ENCODE measurements at places on chromosomes 7 and 10. TPM values are rescaled to one million over a fixed set of nuclear protein-coding genes. Genes with fewer than 3 reads are reported as not detected.

Gene SHTN1
- total RNA-seq, result not detected

Gene MACROH2A2
- 7.1 TPM for total RNA-seq

Gene LRRD1
- 0.09 TPM for total RNA-seq

Gene RPP38
- total RNA-seq, result 19.4 TPM

Gene PRKRIP1
- 30.0 TPM for total RNA-seq

Gene ALOX5
- total RNA-seq, result 0.21 TPM

Gene BMPER
- not detected for total RNA-seq

Gene CPA4
- not detected for total RNA-seq

DNA sequence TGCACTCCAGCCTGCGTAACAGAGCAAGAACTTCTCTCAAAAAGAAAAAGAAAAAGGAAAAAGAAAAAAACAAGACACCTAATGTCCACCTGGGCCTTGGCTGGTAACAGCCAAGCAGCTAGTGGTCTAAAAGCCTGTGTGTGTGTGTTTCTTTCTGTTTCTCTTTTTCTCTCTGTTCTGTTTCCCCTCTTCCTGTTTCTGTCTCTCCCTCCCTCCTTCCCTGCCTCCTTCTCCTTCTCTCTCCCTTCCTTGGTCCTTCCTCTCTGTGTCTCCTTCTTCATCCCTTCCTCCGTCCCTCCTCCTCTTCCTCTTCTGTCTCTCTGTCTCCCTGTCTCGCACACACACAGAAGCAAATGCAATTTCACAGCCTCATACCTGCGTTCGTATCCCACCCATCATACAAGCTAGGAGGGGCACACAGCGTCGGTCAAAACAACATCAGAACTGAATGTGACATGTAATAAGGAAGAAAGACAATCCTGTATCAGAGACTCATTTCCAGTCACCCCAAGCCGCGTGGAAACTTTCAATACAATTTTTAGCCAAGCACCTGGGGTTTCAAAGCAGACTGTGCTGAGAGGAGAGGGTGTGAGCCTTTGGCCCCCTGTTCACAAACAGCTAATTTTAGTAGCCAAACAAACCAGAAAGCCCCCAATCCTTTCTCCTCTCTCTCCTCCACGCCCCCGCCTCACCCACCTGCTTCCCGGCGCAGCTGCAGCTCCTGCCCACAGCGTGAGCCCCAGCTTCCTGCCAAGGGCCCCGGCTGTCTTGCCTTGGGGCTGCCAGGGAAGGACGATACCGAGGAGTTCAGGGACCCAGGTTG is 50.2 kb upstream of the GNA12 start:
- peak; percentile 34 for DNase-seq

GRCh38 chr10:17228091-17229015 is at the start of gene VIM:
Gene VIM, plus strand, starts transcription at chr10:17228241. Its CDS starts 1,182 bp downstream, at chr10:17229423.
- peak; percentile 82 for DNase-seq

GRCh38 chr10:45080331-45080730 is 79.6 kb downstream of the ZNF22 start:
- no peak for DNase-seq

GRCh38 chr10:4151466-4151865 is 366.5 kb upstream of the KLF6 start:
- DNase-seq, result no peak

GRCh38 chr7:100088621-100089457 is at the start of gene COPS6:
Gene COPS6, plus strand, starts transcription at chr7:100088969. Its CDS starts 22 bp downstream, at chr7:100088991.
- DNase-seq, result peak; percentile 84

GRCh38 chr7:54839575-54840213 is 80.7 kb upstream of the SEC61G start:
- DNase-seq, result no peak

DNA sequence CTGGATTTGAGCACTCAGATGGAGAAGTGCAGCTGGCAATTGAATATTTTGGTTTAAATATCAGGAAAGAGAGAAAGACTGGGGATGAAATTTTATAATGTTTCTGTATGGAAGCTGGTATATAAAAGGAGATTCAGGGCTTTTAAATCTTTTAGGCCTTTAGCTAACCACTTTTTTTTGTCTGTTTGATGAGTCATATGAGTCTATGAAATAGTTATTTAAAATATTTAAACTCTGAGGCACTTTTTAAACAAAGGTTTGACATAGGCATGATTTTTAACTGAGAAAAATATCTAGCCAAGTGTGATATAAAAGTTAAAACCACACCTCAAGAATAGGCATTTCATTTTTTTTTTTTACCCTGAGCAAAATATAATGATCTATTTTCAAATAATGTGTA is 944.3 kb downstream of the GATA3 start:
- DNase-seq, result no peak

GRCh38 chr7:129784437-129784782 is 168.3 kb downstream of the UBE2H start:
- no peak for DNase-seq

DNA sequence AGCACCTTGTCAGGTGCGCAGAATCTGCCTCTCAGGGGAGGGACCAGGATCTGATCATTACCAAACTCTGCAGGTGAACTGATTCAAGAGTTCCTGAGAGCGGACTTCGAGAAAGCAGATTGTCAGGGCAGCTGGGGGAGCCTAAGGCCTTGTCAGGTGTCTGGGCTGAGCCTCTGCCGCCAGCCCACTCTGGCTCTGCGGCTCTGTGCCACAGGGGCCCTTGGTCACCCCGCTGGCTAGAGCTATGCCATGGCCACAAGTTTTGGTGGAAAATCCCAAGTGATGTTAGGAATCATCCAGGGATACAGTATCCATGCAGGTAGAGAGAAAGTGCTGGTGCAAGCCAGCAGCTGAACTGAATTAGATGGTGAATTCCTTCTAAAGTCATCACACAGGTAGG is 4.2 kb downstream of the ADAMTS14 start:
- DNase-seq, result no peak

DNA sequence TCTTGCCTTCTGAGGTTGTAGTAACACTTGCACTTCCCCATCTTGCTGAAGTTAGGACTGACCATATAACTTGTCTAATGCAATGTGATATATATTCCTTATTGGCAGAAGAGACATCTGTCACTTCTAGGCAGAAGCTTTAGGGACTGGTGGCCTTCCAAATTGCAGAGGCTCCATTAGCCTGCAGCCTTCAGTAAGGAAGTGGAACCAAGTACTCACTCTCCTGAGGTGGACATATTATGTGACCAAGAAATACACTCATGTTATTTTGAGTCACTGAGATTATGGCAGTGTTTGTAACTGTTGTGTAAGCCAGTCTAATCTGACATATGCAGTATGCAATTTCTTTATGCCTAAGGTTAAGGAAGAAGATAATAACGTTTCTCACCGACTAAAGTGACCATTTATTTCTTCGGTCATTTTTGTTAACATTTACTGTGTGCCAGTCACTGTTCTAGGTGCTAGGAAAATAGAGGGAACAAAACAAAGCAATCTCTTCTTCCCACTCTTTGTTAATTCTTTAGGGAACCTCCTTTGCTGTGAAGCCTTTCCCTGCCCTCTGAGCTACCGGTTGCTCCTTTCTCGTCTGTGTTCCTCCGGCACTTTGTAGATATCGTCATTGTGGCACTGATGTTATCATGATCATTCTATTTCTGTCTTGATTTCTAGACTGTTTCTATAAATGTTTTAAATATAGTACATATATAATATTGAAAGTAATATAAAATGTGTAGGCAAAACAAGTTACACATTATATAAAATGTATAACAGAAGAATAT is 52.9 kb upstream of the HBP1 start:
- no peak for DNase-seq

DNA sequence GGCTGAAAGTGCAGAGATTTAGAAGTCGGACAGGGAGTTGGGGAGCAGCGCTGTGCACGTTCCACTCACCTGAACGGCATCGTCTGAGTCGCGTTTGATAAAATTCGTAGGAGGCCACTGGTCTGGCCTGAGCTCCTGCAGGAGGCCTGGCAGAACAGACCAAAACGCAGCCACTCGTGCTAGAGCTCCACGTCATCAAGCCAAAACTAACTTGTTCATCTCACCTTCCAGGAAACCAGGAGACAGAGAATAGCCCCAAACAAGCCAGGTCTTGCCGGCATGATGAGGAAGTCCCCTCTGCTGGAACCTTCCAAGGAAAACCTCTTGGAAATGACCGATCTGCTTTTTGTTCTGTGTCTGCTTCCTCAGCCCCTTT is 43.4 kb upstream of the DNAJB6 start:
- DNase-seq, result no peak

- DNase-seq, result no peak
Measured at GRCh38 chr10:28254290-28254985, 48.4 kb downstream of the MPP7 start.

GRCh38 chr7:125930848-125931247 is 1001.2 kb upstream of the POT1 start:
- DNase-seq, result no peak

DNA sequence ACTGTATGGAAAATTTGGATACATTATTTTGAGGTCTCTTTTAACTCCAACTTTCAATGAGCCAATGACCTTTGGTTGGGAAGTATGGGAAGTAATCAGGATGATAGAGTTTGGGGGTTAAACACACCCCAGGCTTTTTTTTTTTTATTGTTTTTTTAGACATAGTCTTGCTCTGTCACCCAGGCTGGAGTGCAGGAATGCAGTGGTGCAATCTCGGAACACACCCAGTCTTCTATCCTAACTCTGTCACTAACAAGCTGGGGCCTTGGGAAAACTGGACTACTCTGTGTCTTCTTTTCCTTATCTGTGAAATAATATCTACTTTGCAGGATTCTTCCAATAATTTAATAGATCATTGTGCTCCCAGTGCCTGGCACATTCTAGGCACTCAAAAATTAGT is 37.6 kb upstream of the AGBL3 start:
- DNase-seq, result no peak

DNA sequence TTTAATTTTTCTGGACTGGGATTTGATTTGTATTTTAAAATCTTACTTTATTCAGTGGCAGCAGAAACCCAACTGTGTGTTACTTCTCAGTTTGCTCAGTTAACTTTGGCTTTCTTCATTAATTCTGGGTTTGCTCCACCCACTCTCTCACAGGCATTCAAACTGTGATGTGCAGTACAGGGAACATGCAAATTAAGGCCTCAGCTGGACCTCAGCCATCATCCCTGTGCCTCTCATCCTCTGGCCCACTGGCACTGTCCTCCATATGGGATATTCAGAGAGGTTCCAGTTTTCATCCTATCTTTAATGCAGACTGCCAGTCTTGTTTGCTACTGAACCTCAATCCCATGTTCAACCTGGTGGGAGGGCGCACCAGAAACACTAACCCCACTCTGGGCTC is 743.4 kb upstream of the IGFBP3 start:
- no peak for DNase-seq

DNA sequence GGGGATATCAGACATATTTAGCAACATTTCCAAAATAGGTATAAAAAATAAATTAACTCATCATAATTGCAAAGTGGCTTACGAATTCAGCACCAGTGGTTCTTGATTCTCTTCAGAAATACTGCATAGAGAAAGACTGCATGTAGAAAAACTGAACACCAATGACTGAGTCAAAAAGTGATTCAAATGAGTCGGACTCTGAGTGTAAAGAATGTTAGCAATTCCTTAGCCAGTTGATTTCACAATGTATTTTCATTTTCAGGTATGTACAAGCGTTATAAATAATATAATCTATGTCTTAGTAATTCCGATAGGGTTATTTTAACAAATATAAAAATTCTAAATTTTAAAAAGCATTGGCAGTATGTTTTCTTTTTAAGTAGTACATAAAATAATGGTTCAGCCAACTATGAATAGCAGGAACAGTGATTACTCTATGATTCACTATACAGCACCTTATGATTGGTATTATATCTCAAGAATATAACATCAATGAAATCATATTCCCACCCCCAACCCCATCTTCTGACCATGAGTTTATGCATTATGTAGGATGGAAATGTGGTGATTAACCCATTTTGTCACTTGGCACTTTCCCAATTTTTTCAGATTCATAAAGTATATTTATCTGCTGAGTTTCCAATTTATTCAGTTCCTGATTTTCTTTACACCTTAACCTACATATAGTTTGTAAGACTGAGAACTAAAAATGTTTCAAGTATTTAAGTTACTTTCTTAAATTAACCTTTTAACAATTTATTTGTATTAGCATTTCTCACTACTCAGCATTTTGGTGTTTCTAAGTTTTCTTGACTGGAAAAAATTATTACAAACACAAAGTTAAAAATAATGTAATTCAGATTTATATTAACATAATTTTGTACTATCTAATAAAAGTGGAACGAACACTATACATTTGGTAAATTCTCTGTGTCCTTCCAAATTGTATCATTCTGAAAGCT is 33.9 kb downstream of the DNAJC1 start:
- no peak for DNase-seq

- DNase-seq, result no peak
Measured at GRCh38 chr10:76037531-76038155, 606.2 kb downstream of the LRMDA start.

GRCh38 chr7:36946401-36946739 is 222.1 kb upstream of the AOAH start:
- DNase-seq, result no peak

GRCh38 chr7:117630907-117631564 is 151.2 kb downstream of the CFTR start:
- no peak for DNase-seq

DNA sequence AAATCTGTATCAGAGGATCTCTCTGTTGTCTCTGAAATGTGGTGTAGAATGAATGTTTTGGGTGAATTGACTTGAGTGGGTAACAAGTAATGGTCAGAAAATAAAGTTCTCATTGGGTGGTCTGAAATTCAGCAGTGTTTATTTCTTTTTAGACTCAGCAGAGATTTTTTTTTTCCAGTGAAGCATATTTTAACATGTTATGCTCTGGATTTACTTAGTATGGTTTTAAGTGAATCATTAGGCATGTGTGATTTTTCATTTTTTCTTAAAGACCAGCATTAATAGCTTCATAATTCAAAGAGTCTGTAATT is 63.5 kb downstream of the REEP3 start:
- no peak for DNase-seq

GRCh38 chr10:70925377-70926225 is 37.2 kb upstream of the PCBD1 start:
- DNase-seq, result peak; percentile 32

- DNase-seq, result no peak
Measured at GRCh38 chr7:135650831-135651573, 11.3 kb upstream of the STMP1 start.

- no peak for DNase-seq
Measured at GRCh38 chr7:74214816-74215630, 5.2 kb downstream of the LAT2 start.

- DNase-seq, result no peak
Measured at GRCh38 chr10:8993864-8994263, 939.4 kb downstream of the GATA3 start.

- DNase-seq, result no peak
Measured at GRCh38 chr7:83863906-83864305, 215.0 kb upstream of the SEMA3E start.

DNA sequence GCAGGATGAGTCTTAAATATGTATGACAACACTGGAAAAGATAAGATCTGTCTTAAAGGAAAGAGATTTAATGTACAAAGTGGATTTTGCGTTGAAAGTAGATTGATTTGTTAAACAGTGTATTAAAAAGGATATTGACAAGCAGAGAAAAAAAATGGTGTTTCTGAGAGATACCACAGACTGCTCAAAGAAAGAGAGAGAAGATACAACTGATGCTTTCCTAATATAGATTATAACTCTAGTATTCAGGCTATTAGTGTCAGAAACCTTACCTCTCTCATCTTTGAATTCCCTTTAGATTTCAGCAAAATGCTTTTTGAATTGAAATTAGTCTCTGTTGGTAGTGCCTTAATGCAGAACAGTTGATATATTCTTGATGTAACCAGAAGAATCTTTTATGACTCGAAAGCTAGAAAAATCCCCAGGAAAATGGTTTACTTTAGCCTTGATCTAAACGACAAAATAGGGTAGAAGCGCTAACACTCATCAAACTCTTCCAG is 550.7 kb downstream of the INHBA start:
- DNase-seq, result no peak

Measured in activated T-helper 2 cell treated with anti-CD3 and anti-CD28 coated beads, Interferon-gamma antibody, Interleukin-2, Interleukin-4, amounts not matched to agents 10 μg/mL and 5 μg/mL and 100 μg/mL, durations not matched to agents 14 hours and 24 hours and 36 hours (primary cell).